T-cell (primary cell): ENCODE measurements at places on chromosomes 3 and 15.

DNA sequence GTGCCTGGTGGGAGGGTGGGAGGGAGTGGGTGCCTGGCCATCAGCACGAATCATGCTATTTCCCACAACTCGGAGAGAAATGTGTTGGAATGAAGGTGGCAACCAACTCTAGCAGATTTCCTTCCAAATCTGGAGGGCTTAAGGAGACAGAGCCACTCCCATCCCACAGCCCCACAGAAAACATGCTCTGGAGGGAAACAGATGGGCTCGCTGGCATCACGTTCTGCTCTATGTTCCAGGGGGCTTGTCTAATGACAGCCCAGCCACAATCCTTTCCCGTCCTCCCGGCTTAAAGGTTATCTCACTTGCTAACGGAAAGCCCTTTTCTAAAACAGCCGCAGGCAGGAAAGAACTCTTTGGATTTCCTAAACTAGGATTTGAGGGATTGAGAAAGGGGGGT, 65.3 kb downstream of the ADAMTS17 start:
- no peak for DNase-seq

DNA sequence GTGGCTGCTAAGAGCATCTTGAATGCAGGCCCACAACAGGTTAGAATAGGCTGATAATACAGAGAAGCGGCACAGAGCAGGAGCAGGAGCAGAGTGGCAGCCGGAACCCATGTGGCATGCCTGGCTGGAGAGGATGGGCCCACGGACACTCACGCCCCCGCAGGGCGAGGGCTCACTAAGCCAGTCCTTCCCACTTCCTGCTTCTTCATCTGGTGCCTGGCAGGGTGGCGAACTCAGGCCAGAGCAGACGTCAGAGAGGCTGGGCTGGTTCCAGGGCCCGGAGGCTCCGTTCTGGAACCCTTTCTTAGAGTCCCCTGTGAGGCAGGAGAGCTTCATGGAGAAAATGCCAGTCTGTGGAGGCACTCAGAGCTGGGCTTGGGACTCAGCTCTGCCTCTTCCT, 195.1 kb downstream of the NTRK3 start:
- DNase-seq: no peak

DNA sequence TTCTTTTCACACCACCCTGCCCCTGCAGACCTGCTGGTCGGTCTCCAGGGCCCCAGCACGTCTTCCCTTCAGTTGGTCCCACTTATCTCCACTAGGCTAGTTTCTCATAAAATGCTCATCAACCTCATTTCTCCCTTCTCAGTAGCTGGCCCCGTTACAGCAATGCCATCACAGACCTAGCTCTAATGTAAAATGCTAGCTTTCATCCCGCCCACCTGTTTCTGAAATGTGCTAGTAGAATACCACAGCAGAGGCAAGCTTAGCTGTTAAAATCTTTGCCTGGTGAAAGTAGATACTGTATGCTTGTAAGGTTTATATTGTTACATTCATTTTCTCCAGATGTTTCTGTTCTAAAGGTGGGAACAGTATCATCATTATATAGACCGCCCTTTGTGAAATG, 13.1 kb downstream of the MKRN2OS start:
- DNase-seq: no peak

DNA sequence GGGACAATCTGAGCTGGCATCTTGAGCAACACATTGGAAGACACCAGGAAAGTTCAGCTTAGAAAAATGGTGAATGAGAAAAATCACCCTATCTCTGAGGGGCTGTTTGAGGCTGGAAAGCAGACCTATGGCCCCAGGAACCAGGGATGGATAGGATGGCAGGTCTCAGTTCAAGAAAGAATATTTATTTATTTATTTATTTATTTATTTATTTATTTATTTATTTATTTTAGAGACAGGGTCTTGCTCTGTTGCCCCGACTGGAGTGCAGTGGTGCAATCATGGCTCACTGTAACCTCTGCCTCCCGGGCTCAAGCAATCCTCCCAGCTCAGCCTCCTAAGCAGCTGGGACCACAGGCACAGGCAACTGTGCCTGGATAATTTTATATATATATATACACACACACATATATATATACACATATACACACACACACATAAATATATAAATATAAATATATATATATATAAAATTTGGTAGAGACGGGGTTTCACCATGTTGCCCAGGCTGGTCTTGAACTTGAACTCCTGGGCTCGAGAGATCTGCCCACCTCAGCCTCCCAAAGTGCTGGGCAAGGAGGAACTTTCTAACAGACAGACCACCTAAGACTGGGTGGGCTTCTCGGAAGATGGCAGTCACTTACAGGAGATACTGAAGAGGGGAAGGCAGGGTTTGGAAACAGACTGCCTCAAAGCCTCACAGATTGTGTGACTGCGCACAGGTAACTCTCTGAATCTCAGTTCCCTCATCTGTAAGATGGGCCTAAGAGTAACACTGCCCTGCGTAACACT, 29.7 kb downstream of the CCDC13 start:
- DNase-seq: no peak

- no peak for DNase-seq
Observed at GRCh38 chr3:97871801-97872524, 50.2 kb downstream of the CRYBG3 start.

DNA sequence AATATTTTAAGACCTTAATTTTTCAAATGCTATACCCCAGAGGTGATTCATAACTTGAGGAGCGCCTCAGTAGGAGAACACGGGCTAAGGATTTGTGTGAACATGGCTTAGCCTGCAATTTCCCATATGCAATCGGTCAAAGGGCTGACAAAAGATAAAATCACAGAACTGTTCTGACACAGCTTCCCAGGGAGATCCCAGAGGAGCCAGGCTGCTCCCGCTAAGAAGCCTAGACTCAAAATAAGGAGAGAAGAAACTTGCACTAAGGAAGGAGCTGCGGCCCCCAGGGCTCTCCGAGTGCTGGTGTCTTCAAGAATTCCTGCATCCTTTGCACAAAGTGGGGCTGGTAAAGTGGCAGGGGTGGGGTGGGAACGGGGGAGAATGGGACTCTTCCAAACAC, 106.3 kb upstream of the DLG1 start:
- no peak for DNase-seq

DNA sequence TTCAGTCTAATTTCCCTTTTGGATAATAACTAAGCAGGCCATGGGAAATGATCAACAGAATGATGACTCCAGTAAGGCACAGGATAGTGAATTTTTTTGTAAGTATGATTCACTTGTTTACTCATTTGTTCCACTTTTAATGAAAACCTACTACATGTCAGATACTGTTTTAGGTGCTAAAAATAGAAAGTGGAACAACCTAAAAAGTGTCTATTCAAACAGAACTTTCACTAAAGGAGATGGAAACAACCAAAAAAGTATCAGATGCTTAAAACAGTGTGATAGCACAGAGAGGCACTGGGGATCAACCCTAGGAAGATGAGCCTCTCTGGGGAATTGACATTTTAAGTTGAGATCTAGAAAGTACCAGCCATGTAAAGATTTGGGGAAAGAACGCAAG, 11.1 kb downstream of the RYK start:
- DNase-seq: no peak

DNA sequence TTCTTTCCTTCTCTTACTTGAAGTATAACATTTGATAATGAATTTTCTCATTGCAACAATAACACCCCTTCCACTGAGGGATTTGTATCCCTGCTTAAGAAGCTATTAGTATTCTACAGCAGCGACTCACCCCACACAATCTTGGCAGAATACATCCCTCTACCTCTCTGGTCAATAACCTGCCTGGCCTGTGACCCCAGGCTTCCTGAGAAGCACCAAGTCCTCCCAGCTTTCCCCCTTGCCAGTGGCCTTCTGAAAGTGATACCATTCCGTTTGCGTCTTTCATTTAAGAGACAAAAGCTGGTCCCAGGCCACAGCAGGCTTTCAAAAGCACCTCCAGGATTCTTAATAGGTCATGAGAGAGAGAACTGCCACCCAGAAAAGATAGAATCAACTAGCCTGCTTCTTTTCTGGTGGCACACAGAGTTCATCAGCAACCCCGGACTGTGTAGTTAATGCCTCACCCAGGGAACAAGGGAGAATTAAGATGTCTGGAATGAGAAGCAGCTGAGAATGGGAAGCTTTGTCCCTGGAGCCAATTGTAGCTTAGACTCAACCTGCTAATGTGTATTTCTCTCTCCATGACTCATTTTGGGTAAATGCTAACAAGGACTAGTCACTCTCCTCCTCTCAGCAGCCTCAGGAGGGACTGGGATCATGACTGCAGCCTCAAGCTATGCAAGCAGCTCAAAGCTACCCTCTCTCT, 101.0 kb upstream of the CPNE4 start:
- no peak for DNase-seq

DNA sequence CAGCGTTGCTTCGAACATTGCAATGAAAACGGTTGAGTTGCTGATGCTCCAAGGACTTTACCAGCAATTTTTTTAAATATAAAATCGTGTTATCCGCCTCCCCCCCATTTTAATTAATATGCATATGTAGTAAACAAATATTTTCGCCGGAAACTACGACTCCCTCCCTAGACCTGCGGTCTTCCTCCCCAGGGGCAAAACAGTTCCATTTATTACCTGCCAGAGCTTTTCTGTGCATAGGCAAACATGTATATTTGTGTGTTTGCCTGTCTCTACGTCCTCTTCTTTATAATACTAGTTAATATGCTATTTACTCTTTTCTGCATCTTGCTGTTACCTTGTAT, 593 bp upstream of the RSL24D1 start:
- DNase-seq: no peak

DNA sequence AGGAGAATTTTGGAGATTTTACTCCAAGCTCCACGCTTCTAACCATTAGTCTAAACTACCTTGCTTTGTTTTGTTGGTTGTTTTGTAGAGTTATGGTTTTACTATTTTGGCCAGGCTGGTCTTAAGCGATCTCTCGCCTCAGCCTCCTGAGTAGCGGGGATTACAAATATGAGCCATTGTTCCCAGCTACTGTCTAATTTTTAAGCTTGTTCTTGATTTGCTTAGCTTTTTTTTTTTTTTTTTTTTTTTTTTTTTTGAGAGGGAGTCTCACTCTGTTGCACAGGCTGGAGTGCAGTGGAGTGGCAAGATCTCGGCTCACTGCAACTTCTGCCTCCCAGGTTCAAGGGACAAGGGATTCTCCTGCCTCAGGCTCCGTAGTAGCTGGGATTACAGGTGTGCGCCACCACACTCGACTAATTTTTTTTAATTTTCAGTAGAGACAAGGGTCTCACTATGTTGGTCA, 28.5 kb downstream of the EFCAB12 start:
- no peak for DNase-seq

DNA sequence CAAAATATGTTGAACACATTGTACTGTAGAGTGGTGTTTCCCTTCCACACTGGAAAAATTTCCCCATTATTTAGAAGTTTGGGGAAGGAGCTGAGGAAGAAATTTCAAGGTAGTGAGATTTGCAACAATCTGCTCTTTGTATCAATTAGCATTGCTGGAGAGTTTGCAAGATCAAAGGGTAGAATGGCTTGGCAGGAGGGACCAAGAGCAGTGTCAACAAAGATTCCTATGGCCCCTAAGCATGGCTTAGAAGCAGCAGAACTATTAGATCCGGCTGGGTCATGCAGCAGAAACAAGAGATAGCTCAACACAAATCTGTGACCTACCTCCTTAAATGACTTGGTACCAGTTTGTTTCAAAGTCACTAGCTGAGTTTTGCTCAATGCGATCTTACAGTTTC, 175.0 kb downstream of the C3orf38 start:
- no peak for DNase-seq

DNA sequence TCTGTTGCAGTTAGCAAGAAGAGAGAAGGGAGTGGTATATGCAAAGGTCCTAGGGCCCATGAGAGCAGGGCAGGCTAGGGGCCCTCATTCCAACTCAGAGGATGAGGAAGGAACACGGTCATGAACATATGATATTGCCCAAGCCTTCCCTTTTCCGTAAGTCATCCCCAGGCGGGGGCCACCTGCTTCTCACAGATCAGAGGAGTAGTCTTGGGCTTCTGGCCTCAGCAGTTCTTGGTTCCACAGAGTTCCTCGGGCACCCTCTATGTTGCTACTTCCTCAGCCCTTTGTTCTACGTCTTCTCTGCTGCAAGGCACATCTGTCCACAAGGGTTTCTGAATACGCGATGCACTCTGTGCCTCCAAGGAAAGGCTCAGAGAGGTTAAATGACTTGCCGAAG, 25.3 kb downstream of the EPHB3 start:
- no peak for DNase-seq

- DNase-seq: no peak
Observed at GRCh38 chr3:8460815-8461456, 40.7 kb upstream of the LMCD1 start.

DNA sequence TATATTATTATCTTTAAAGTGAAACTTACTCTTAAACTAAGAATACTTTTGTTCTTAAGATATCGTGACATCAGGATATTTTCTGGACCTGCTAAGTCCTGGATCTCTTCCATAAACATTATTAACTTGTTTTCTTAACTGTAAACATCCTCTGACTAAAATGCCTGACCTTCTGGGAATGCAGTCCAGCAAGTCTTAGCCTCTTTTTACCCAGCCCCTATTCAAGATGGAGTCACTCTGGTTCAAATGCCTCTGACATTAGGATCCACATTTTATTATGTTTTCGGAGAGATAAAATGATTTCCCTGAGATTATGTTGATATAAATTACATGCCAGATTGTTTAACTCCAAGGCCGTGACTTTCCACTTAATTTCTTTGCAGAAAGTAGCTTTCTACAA, 37.6 kb downstream of the OSTN start:
- no peak for DNase-seq

GRCh38 chr15:62059816-62060112, 483 bp downstream of the VPS13C start:
- peak; percentile 56 for DNase-seq

DNA sequence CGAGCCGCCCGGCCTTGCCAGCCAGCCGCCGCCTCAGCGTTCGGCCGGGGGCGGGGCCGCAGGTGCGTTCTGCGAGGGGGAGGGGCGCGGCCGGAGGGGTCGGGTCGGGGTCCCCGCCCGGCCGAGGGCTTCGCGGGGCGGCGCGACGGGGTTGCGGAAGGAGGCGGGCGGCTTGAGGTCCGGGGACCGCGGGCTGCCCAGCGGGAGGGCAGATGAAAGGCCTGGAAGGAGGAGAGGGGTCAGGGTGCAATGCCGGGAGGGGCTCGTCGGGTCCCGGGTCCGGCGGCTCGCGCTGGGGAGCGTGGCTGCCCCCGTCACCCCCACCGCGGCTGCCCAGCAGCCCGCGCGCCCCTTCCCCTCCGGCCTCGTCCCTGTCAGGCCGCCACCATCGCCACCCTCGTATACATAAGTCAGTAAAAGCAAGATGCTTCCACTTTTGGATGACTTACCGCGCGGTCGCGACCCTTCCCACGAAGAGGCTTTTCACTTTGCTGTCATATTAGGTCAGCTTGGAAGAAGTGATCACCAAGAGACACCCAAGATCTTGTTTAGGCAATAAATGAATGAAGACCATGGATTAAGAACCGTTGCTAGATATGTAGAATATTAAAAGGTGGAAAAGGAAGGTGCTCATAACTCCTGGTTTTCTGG, 620 bp upstream of the ANP32A start:
- no peak for DNase-seq

DNA sequence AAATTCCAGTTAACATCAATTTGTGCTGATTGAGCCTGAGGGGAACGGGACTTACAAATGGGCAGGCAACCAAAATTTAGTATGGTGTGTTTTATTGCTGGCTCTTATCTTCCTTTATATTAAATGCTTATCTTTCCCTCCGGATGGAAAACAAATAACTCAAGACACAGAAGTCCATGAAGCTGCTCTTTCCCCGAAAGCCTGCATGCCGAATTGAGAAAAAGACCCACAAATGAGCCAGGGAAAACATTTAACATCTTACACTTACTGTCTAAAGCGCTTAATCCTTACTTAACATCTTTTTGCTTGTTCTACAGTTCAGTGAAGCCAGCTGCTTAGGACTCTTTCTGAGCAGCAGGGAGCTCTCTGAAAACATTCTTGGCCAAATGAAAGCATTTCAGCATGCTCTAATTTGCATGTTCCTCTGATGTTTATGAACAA, 49.5 kb downstream of the HEG1 start:
- DNase-seq: no peak
